ENCODE measurements at places on chromosomes 11 and 22.

GRCh38 chr22:36311386-36312085 is 58.6 kb downstream of the APOL1 start:
- DNase-seq, result no peak

DNA sequence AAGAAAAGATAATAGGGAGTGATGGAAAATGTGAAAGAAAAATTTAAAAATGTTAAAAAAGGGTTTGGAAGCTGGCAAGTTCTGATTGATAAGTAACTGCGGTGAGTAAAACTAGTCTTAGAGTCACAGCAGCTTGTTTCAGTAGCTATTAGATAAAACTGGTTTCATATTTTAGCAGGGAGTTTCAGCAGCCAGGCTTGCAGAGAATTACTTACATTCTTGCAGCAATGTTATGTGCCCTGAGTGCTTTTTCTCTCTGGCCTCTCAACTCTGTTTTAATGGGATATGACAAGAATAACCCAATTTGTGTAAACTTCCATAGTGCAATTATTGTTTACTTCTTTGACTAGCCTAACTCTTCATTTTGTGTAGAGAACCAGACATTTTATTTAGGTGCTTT is 33.6 kb downstream of the PPME1 start:
- no peak for DNase-seq

DNA sequence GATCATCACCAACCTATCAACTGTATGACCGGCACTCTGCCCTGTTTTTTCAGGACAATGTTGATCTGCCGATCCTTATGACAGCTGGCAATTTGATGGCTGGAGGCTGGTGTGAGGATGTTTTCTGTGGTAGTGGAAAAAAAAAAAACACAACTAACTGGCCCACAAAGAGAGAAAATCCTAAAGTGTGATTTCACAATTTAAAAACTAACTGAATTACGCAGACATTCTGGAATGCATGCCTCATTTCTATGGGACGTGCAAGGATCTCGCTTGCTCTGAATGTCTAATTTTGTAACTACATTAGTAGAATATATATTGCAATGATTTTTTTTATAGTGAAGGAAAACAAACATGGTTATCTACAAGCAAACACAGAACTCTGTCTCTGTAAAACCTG is 590.5 kb downstream of the ETS1 start:
- DNase-seq, result no peak

DNA sequence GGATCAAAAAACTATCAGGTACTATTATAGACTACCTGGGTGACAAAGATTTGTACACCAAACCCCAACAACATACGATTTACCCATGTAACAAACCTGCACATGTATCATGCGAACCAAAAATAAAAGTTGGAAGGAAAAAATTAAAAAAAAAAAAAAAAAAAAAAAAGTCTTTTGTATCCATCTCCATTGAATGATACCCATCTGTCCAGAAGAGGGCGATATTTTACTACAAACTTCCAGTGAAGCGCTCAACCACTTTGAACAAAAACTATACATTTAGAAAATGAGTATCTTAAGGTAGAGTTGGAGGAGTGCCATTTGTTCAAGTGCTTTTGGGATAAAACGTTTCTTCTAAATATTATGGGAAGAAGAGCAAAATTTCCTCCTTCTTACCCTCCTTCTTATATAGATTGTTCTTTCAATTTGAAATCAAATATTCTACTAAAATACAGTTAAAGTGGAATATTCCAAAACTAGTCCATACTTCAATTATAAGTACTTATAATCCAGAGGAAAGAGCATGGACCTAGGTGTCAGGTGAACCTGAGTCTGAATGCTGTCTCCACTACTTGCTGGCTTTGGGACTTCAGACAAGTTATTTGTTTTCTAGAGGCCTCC is 23.3 kb downstream of the ARL14EP start:
- peak; percentile 88 for DNase-seq

GRCh38 chr11:121460941-121461514 is 8.3 kb upstream of the SORL1-AS1 start:
- no peak for DNase-seq

DNA sequence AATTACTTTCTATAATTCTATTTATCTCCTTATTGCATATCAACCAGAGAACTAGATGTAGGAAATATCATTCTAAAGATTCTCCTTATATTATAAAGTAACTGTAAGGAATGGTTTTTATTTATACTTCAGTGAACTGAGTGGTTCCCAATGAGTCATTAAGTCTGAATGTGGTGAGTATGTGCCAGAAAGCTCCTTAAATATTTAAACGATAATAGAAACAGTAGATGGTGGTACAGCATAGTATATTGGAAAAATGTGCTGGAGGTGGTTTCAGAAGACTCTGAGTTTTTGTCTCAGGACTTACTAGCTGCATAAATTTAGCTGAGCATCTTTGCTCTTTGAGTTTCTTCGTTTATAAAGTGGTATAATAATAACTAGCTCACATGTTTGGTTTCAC is 653.5 kb downstream of the FAM181B start:
- DNase-seq, result no peak

DNA sequence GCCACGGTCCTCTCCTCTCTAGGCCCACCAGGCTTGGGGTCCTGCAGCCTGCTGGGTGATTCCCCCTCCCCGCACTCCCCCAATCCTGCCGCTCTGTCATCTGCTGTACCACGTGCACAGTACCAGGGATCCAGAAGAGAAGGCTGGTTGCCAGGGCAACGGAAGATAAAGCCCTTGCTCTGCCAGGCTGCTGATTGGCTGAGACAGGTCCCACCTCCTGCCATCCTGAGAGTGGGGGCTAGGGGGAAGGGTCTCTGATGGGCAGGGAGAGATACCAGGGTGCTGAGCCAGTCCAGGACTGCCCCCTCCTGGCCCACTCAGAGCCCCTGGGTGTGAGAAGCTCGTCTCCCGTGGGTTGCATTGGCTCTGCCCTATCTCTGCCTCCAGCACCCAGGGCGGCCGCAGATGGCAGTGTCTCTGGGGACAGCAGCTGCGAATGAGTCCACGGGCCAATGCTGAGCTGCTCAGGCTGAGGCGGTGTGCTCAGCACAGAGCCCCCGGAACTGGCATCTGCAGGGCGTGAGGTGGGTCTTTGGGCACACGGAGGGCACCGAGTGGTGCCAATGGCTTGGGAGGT is at the start of gene SMIM45:
Gene SMIM45 (plus strand): TSS at position 253 of the 577 bp plus-strand sequence.
- DNase-seq, result peak; percentile 95

GRCh38 chr22:28411125-28411524 is 268.5 kb downstream of the TTC28 start:
- no peak for DNase-seq

- DNase-seq, result no peak
Observed at GRCh38 chr11:120128392-120129119, 9.4 kb downstream of the TRIM29 start.

DNA sequence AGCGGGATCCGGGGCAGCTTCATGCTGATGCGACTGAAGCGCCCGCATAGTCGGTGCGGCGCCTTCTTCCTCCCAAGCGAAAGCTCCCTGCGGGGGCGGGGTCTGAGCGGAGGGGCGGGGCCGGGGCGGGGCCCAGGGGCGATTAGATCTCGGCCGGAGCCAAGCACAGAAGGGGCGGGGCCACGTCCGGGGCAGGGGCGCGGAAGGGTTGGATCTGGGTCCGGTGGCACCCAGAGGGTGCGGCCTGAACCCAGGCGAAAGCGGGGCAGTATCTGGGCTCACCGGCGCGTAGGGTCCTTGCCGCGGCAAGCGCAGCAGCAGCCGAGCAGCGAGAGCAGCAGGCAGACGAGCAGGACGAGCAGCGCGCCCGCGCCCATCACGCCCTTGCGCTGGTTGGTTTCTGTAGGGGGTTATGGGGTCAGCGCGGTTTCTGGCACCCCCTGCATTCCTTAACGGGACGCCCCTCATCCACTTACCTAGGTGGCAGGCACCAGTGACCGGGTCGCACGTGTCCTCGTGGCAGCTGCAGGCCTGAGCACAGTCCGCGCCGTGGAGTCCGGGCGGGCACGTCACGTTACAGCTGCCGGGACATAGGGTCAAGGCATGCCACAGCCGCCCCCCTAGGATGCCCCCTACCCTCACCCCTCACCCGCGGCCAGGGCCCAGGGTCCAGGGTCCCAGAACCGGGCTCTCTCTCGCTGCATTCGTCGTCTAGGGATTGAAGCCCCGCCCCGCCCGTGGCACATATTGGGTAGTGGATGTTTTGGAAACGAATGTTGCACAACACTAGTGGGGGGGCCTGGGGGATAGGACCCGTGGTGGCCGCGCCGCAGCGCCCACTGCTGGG is 8.1 kb downstream of the SCARF2 start:
- peak; percentile 83 for DNase-seq

- no peak for DNase-seq
Observed at GRCh38 chr11:77517753-77518152, 43.9 kb upstream of the PAK1 start.

DNA sequence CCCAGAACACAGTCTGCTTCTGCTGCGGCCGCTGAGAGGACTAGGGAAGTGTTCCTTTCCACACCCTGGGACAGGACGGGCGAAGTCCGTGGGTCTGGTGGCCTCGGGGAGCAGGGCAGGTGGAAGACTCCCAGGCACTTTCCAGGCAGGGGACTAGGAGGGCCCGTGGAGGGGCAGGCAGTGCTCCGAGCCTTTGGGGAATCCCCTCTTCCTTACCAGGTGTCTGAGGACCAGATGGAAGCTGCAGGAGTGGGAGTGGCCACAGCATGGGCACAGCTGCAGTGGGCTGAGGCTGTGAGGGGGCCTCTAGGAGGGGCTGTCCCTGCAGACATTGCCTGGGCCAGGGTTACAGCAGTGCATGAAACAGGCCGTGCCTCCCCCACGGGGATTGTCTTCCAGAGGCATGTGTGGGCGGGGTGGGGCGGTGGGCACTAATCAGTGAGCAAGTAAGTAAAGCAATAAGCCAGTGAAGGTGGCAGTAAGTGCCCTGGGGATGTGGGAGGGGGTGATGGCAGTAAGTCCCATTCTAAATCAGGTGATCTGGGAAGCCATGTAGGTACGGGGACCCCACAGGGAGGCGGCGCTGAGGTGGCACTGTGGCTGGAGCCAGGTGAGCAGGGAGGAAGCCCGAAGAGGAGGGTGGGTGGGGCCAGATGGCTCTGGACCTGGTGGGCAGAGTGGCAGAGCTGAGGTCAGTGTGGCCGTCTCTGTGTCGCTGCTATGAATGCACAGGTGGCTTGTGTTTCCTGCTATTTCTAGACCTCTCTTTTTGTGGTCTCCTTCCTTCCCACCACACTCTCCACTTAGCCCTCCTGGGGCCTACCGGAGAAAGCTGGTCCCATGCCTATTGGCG is 66.4 kb downstream of the CTTN start:
- no peak for DNase-seq

DNA sequence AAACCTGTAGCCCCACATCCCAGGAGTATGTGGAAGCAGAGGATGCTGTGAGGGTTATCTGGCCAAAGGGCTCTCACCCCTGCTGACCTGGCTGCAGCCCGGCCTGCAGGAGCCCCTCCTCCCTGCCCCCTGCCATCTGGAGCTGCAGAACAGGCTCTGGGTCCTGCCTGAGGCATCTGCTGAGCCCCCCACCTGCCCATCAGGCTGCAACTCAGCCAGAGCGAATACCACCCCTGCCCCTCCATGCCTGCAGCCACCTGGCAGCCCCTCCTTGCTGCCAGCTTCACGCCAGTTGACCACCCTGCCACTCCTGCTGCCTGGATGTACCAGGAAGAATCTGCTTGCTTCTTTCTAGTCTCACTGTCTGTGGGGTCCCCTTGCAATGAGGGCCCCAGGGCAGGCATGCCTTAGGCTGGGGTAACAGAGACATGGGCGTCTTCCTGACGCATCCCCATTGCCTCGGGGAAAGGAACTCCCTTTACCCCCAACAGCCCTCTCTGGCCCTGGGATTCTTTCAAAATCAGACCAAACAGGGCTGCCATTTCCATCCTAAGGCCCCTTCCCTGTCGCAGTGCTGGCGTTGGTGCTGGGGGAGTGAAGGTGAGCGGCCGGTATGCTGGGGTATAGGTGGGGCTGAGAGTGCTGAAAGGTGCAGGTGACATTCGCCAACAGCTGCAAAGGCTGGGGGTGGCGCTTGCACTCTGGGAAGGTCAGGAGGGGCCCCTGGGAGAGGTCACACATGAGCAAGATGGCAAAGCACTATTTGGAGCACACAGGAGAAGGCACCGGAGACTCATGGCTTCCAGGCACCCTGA is 1334.6 kb downstream of the TBC1D22A start:
- peak; percentile 70 for DNase-seq

GRCh38 chr11:32454993-32455392 is 19.7 kb upstream of the WT1 start:
- no peak for DNase-seq

DNA sequence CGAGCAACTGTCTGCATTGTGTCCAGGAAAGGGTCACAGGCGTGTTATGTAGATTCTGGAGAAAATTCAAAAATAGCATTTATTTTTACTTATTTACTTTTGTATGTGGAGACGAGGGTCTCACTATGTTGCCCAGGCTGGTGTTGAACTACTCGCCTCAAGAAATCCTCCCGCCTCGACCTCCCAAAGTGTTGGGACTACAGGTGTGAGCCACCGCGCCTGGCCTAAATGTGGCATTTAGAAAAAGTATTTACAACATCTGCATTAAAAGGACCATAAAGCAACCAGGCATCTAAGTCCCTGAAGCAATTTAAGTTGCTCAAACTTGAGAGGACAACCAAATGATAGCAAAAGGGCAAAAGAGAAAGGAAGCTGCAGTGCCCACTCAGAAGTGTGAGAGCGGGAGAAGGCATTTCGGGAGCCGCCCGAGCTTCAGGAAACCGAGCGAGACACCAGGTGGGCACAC is 595 bp downstream of the TRIM66 start:
- DNase-seq, result peak; percentile 75

DNA sequence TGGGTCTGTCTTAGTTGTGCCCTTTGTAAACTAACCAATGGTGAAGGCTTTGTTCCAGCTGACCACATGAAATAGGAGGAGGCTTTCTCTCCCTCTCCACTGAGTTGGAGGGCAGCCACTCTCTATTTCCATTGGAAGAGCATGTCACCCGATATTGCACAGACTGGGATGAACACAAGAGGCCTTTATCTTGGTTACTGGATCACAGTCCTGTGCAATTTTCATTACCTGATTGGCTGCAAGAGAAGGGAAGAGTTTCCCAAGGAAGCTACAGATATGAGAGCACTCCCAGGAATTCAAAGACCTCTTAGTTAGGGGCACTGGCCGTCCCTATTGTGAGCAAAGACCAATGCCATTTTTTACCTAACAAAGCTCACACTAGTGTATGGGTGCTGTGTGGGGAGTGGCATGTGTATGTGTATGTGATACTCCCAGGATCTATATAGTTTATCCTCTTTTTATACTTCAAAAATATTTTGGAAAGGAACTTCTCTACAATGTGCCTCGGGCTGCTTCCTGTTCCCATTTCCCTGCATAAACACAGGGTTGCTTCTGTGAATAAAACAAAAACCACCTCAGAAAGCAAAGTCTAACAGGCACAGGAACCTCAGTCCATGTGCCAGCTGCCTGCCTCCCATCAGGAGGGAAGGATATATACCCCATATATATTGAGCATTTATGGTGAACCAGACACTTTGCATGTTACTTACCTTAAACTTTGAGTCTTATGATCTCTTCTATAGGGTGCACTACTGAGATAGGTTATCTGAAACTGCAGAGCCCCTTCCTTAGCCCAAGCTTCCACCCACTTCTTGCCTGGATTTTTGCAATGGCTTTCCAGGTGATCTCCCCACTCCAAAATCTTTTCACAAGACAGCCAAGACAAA is 126.5 kb downstream of the RASSF10 start:
- DNase-seq, result no peak

Data from Karpas-422 (cell line).